NCI-H1436 treated with DMSO at 0.1 percent for 48 hours (cell line): ENCODE measurements at places on chromosomes 2 and 18.

GRCh38 chr2:134341476-134341875 is 87.6 kb downstream of the MGAT5 start:
- no peak for DNase-seq

GRCh38 chr2:69469784-69470183 is 32.5 kb upstream of the NFU1 start:
- no peak for DNase-seq

- DNase-seq, result no peak
Observed at GRCh38 chr2:183881978-183882377, 716.4 kb upstream of the ZNF804A start.

GRCh38 chr2:45024600-45025291 is 15.5 kb upstream of the SIX2 start:
- no peak for DNase-seq

DNA sequence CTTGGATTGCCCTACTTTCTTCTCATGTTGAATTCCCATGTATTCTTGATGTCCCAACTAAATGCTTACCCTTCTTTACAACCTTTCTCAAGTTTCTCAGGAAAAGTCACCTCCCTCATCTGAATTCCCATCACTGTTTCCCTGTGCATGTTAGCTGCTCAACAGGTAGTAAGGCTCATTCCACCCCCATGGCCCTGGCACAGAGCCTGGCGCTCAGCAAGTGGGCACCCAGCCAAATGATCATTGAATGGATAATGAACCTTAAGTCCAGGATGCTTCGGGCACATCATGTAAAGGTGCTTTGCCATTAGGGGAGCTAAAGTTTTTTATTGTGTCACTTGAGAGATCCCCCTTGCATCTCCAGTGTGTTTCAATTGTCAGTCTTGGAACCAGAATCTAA is 124.0 kb downstream of the PKP4 start:
- DNase-seq, result no peak

DNA sequence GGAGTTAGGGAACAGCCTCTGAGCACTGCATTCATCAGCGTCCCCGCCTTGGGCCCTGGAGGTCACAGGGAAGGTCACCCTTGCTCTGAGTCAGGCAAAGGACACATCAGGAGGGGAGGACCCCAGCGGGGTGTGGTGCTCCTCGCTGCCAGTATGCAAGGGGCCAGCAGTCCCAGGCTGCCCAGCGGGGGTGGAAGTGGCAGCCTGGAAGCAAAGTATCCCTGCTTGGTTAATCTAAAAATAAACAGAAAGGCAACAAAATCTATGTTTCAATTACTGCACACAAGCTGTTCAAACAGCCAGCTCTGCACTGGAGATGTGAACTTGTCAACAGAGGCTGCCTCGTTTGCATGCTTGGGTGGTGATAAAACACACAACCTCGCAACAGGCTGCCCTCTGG is 164.1 kb downstream of the KLHL29 start:
- DNase-seq, result no peak

GRCh38 chr18:61845197-61845596 is 47.6 kb downstream of the RNF152 start:
- DNase-seq, result no peak

DNA sequence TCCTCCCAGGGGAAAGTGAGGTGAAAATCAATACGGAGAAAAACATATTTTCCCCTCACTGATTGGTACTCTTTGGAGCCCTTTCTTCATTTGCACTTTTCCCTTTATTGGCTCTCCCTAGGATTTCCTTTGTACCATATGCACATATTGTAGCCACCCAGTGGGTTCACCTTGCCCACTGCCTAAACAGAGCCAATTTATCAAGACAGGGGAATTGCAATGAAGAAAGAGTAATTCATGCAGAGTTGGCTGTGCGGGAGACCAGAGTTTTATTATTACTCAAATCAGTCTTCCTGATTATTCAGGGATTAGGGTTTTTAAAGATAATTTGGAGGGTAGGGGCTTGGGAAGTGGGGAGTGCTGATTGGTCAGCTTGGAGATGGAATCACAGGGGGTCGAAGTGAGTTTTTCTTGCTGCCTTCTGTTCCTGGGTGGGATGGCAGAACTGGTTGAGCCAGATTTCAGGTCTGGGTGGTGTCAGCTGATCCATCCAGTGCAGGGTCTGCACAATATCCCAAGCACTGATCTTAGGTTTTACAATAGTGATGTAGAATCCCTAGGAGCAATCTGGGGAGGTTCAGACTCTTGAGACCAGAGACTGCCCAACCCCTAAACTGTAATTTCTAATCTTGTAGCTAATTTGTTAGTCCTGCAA is 15.1 kb upstream of the KCNE4 start:
- no peak for DNase-seq
